Gastrocnemius medialis (tissue), 4 donors: ENCODE measurements at places on chromosomes 5 and 9.

DNA sequence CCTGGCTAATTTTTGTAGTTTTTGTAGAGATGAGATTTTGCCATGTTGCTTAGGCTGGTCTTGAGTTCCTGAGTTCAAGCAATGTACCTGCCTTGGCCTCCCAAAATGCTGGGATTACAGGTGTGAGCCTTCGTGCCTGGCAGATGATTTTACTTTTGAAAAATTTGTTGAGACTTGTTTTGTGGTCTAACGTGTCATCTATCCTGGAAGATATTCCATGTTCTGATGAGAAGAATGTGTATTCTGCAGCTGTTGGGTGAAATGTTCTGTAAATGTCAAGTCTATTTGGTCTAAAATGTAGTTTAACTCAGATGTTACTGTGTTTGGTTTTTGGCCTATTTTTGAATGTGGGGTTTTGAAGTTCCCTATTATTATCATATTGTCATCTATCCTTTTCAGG lies 145.6 kb downstream of the XRCC4 start:
- DNase-seq, result no peak

GRCh38 chr5:54243483-54244080 lies 66.8 kb downstream of the ARL15 start:
- no peak for DNase-seq

GRCh38 chr5:45417285-45417998 lies 278.7 kb downstream of the HCN1 start:
- DNase-seq, result no peak

GRCh38 chr9:13939134-13939533 lies 374.8 kb downstream of the NFIB start:
- DNase-seq, result no peak

GRCh38 chr9:8799206-8799605 lies 999.6 kb upstream of the DMAC1 start:
- no peak for DNase-seq

GRCh38 chr5:56622141-56622540 lies 193.2 kb upstream of the MAP3K1 start:
- no peak for DNase-seq

DNA sequence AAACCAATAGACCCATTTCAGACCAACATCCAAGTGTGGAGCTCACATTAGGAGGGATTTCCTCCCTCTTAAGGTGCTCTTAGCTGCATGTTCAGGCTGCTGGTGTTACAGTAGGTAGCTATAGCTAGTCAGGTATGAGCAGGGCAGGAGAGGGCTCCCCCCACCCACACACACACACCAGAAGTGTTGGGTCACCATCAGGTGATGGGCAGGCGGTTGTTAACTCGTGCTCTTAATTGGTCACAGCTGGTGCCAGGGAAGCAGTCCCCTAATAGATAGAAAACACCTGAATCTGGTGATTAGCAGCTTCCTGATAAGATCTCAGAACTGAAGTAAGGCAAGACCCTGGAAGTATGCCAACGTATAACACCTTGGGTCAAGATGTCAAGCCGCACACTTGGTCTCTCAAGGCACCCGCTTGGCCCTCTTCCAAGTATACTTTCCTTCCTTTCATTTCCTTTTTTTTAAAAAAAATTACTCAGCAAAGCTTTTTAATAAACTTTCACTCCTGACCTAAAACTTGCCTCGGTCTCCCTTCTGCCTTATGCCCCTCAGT lies 532.4 kb downstream of the DNAH5 start:
- no peak for DNase-seq

DNA sequence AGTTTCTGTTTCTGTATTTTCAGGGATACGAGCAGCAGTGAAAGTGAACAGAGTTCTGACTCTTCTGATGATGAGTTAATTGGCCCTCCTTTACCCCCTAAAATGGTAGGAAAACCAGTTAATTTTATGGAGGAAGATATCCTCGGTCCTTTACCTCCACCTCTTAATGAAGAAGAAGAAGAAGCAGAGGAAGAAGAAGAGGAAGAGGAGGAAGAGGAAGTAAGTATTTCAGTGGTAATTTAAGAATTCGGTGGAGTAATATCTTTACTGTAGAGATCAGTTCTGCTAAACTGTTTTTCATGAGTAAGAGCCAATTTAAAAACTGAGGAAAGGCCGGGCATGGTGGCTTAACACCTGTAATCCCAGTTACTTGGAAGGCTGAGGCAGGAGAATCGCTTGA lies 17.2 kb downstream of the WDR70 start:
- no peak for DNase-seq

DNA sequence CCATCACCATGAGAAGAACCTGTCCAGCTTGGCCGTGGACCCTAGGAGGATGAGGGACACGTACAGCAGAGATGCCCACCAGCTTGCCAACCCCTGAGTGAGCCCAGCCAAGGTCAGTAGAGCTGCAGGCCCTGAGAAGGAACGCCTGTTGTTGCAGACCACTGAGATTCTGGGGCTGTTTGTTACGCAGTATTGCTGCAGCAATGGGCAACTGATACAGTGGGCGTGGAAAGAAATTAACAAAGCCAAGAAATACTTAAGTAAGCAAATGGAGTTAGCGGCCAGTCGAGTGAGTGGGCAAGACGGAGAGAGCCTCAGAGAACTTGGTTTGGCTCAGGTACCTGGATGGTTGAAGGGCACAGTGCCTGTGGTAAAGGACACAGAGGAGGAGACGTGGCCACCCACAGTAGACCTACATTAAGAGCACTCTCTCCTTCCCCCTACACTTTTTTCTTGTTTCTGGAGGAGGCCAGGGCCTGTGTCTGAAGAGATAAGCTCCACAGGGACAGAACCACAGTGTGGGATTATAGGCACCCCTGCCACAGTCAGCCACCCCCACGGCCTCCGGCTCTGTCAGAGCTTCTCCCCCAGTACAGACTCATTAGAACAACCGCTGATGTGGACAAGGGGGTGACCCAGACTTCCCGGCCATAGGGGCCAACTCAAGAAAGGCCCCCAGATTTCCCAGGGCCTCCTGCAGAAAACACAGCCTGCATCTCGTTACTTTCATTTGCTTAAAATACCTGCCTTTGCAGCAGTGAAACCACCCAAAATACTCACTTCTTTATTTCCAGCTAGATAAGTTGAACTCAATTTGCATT lies 40.1 kb upstream of the GRHPR start:
- DNase-seq, result no peak

DNA sequence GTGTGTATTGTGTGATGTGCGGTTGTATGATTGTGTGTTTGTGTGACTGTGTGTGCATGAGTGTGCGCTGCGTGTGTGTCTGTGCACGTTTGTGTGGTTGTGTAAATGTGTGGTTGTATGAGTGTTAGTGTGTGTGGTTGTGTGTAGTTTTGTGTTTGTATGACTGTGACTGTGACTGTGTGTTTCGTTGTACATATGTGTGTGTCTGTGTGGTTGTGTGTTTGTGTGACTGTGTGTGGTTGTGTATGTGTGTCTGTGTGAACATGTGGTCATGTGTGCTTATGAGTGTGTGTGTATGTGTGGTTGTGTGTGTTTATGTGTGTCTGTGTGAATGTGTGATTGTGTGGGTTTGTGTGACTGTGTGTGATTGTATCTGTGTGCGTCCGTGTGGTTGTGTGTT lies 197.8 kb downstream of the TTLL11 start:
- DNase-seq, result no peak

DNA sequence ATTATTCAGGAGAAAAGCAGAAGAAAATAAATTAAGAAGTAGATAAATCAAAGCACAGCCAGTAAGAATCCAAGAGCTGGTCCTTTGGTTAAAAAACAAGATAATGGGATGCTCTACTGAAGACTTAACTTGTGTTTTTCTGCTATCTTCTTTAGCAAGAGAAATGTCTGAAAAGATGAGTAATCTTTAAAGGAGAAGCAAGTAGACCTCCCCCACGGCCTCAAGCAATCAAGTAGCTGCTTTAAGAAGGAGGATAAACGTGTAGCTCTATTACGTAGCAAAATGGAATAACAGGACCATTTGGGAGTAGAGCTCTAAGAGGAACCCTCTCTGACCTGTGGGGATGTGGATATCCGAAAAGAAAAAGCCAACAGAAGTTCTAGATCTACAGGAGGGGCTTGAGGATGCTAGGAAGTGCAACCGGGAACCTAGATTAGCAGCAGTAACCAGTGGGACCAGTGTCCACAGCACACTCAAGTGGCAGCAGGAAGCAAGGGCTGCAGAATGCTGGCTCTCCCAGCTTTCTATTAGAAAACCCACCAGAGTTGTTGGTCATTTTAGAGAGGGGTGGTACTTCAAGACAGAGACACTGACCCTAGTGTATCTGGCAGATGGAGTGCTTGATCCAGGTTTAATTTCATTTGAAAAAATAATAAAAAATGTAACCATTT lies 185.4 kb downstream of the GABBR2 start:
- DNase-seq, result no peak

DNA sequence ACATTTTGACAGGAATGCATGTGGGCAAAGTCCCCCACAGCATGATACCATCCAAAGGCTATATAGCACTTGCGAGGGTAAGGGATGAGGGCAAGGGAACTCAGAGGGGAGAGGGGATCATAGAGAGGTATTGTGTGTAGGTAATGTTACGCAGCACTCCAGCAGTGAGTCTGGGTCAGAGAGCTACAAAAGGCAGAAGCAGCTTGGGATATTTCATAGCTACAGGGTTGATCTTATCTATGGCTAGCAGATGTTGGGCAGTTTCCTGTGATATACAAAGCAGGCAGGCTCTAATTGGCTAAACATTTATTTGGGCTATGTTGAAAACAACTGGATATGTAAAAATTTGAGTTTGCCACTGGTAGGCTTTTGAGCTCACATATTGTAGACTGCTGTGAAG lies 17.8 kb upstream of the SLCO4C1 start:
- DNase-seq, result no peak

DNA sequence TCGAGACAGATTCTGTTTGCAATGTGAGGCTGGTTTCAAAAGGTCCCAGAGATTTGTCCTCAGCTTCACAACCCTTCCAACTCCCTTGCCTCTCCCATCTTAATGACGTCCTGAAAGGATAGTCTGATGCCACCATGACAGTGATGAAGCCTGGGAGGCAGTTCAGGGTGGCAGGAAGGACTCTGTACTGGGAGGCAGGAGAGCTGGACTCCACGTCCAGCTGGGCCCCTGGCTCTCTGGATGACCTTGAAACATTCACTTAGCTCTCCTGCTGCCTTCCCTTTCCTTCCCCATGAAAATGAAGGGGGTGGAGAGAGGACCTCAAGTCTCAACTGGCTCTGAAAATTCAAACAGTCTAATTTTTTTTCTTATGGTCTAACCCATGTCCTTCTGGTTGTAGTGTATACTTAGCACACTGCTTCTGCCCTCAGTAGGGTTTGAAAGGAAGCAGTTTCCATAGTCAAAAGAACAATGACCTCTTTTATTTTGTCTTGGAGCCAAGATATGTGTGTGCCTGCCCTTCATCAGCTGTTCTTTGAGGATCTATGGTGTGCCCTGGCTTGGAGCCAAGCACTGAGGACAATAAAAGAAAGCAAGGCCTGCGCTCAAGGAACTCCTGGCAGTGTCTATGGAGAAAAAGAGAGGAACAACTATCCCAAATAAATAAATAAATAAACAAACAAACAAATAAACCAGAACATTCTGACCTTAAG lies 188.3 kb downstream of the GRIA1 start:
- no peak for DNase-seq

DNA sequence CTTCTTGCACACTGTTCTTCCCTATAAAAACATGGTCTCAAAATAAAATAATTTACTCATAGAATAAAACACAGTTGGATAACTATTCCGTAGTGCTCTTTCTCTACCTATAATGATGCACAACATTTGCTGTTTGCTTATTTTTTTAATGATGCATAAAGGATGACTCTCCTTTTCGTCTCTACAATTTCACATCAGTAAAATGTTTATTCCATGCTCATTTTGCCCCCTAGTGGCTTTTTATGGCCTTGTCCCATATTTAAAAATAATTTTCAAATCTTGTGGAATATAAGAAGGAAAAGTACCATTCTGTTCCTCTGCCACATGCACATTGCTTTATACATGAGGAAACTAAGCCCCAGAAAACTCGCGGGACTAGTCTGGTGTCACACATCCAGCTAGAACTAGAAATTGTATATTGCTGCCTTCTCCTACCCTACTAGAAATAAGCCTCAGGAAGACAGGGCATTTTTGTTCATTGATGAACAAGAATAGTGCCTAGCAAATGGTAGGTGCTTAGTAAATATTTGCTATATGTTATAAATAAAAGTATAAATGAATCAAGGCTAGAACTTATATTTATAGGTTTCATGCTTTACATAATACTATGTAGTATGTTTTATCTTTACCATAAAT lies 12.7 kb downstream of the KCTD16 start:
- DNase-seq, result no peak

GRCh38 chr9:125428060-125428901 lies 166.7 kb downstream of the GAPVD1 start:
- no peak for DNase-seq

DNA sequence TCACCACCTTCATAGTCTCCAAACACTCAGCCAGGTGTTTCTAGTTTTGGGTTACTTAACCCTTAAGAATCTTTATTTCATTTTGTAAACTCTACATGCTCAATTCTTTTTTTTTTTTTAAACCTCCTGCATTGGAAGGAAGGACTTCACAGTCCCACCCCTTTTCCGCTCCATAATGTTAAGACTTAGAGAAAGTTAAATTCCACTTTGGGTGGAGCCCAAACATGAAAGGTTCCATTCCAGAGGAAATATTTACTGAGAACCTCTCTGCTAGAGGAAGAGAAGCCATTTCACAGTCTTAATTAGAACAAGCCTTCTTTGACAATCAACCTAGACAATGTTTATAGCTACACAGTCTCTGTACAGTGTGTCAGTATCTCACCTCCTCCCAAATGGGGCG lies 312.3 kb downstream of the MLLT3 start:
- no peak for DNase-seq

- DNase-seq, result no peak
Observed at GRCh38 chr9:95373782-95374487, 56.4 kb upstream of the FANCC start.

- DNase-seq, result no peak
Observed at GRCh38 chr5:119395080-119395836, 39.4 kb downstream of the TNFAIP8 start.

GRCh38 chr5:172144931-172145869 lies 42.8 kb downstream of the STK10 start:
- no peak for DNase-seq

DNA sequence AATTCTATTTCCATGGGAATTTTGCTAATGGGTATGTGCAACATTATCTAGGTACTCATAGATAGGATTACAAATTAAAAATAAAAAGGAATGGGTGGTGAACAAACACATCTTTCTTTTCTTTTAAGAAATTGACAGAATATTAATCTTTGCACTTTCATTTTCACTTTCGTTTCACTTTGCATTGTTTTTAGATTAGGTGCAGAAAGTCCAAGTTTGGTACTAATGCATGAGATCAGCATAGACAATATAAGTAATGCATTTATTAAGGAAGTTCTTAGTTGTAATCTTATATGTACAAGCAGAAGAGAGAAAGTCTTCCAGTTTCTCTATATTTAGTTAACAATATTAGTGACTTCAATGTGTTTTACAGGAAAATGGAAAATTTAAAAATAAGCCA lies 196.5 kb downstream of the COMMD10 start:
- DNase-seq, result no peak
